ENCODE measurements at places on chromosomes 7 and 10.
A peak's percentile ranks its signal among the peaks of the same experiment; 100 is the strongest.

- DNase-seq: peak; percentile 72
Observed at GRCh38 chr10:43350156-43350555, 21.3 kb upstream of the FXYD4 start.

DNA sequence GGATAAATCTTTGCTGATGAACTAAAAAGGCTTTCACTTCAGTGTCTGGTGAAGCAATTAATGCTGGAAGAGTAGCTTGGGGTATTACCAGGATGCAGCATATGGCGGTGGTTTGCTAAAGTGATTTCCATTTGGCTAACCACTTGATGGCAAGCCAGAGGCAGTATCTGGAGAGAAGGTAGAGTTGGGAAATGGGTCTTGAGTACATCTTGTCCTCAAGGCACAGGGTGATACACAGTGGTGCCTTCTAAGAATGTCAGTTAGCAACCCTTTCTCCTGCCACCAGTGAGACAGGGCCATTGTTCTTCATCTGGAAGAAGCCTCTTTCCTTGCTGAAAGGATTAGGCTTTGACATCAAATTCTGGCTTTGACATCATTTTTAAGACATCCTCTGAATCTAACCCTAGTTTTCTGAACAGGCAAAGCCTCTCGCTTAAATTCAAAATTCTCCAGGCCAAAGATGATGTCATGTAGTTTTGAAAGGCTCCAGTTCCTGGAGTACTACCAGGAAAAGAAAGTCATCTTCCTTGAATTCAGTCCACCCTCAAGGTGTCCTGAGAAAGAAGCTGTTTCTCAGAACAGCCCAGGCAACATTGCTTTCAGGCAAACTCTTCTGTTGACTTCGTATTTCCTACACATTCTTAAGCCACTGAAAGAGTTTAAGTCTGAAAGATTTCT is 162.4 kb downstream of the ARID5B start:
- no peak for DNase-seq

DNA sequence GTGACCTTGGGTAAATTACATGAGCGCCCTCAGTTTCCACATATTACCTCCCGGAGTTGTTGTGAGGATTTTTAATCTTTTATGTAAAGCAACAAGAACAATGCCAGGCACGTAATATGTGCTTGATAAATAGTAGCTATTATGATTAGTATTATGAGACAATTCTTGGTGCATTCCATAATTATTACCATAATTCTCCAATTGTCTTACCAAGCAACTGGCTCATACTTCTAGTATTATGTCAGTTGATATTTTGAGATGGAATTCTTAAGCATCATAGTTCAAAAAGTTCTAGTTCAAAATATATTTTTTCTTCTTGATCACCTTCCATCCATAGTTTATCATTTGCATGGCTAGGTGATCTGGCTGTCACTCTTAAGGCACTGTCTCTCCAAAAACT is 259.0 kb downstream of the BBS9 start:
- no peak for DNase-seq

GRCh38 chr7:15628876-15629275 is 57.6 kb downstream of the MEOX2 start:
- no peak for DNase-seq

DNA sequence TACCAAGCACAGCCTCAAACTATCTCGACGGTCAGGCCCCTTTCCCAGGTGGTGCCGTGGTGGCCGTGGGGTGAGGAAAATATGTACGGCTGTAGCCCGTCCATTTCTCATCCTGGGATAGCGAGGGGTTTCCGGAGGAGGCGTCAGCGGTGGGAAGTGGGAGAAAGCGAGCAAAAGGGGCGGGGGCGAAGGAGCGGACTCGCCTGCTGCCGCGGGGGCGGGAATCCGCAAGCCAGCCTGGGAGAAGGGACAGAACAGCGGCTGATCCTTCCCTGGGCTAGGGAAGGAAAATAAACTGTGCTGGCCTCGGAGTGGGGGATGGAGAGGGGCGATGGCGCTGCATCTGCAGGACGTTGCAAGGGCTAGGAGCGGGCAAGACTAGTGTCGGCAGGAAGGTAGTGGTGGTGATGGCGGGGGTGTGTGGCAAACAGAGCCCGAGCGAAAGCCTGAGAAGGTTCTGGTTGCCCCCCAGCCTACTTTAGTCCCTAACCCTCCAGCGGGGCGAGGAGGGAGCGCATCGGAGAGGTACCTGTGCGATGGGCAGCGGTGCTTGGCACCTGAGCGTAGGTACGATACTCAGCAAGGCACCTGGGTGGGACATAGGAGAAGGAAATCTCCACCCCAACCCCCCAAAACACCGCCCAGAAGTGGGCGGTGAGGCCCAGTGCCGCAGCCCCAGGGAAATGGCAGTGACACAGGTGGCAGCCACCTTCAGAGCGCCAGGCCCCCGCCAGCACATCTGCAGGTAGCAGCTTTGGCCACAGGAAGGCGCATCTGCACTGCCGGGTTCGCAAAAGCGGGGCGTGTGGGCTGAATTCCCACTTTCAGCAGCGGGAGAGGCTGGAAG is 49.9 kb upstream of the STEAP1B start:
- DNase-seq: no peak

GRCh38 chr10:70164163-70164562 is 6.2 kb downstream of the SAR1A start:
- no peak for DNase-seq

DNA sequence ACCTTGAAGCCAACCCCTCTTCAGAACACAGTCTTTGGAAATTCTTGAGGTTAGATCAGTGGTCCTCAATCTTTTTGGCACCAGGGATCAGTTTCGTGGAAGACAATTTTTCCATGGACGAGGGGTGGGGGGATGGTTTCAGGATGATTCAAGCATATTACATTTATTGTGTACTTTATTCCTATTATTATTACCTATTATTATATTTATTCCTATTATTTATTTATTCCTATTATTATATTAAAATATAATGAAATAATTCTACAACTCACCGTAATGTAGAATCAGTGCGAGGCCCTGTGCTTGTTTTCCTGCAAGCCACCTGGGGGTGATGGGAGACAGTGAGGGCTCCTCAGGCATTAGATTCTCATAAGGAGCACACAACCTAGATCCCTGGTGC is 17.9 kb downstream of the CAMK1D start:
- DNase-seq: no peak

DNA sequence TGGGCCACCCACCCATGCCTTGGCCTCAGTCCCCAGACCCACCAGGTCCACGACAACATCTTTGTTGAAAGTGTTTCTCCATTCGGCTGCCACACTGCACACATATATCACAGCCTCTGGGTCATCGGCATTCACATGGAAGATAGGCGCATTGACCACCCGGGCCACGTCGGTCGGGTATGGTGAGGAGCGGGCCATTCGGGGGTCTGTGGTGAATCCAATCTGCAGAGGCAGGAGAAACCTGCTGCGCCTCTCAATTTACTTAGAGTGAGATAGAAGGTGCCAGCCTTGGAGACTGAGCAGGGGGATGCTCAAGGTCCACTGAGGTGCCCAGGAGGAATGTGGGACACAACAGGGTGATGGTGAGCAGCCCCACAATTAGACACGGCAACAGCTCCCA is 16.4 kb downstream of the OGDHL start:
- DNase-seq: no peak

GRCh38 chr7:100024020-100024619 is 8.7 kb downstream of the ZKSCAN1 start:
- no peak for DNase-seq

DNA sequence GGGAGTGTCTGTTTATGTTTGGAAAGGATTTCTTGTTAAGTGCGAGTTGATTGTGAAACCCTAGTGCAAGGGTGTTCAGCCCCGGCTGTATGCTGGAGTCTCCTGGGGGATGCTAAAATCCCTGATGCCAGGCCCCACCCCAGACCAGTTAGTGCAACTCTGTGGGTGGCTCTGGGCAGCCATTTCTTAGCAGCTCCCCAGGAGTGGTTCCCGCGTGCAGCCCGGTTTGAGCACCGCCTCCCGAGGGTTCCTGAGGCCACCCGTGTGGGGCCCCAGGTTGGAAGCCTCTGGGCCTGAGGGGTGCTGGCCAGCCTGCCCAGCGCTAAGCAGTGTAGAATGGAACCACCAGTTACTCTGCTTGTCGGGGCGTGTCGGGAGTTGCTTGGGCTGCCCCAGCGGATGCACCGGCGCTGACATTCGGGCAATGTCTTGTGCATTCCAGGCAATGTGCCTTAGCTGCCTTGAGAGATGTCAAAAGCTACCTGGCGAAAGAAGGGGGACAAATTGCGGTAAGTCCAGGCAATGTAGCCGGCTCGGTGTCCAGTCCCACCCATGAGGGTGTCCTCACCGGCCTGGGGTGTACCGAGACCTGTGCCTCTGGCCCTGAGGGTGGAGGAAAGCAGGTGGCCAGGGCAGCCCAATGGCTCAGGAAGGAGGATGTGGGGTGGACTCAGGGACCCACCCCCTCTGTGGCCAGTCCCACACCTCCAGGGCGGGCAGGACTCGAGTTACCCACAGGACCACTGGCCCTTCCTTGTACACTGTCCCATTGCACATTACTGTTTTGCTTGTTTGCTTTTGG is 13.2 kb downstream of the PFKFB3 start:
- DNase-seq: no peak

DNA sequence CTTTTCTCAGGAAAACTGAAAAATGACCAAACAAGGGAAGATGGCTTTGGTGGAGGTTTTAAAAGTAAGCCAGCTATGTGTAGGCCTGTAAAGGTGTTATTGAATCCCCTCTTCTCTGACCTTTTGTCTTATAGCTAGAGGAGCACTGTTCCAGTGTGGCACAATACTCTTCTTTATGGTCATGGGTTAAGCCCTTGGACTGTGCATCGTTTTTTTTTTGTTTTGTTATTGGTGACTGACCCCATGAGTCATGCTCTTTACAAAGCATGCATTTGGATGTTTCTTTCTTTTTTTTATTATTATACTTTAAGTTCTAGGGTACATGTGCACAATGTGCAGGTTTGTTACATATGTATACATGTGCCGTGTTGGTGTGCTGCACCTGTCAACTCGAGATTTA is 19.6 kb upstream of the FAM25A start:
- no peak for DNase-seq

DNA sequence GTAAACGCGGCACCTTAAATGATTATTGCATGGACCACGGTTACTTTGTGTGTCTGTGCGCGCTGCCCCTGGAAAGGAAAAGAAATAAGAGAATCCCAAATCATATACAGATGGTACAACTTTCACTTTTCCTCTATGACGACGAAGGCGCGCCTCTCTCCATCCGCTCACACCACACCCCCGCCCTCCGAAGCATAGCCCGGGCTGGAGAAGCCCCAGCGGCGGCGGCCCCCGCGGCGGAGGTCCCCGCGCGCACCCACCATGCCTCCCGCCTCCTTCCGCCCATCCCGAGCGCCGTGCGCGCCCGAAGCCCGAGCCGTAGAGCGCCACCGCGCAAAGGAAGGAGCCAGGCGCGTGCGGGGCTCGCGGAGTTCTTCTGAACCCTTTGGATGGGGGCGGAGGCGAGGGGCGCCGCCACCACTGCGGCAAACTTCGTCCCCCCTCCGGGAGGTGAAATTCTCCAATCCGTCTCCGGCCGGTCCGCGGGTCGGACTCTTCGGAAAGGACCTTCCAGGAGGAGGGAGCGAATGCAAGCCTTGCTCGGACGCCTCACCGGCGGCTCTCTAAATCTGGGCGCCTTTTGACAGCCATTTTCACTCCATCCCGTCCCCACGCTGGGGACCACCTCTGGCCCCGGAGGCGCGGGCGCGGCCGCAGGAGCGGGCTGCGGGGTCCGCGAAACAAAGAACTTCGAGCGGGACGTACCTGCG is 588 bp downstream of the GLI3 start:
- peak; percentile 57 for DNase-seq

DNA sequence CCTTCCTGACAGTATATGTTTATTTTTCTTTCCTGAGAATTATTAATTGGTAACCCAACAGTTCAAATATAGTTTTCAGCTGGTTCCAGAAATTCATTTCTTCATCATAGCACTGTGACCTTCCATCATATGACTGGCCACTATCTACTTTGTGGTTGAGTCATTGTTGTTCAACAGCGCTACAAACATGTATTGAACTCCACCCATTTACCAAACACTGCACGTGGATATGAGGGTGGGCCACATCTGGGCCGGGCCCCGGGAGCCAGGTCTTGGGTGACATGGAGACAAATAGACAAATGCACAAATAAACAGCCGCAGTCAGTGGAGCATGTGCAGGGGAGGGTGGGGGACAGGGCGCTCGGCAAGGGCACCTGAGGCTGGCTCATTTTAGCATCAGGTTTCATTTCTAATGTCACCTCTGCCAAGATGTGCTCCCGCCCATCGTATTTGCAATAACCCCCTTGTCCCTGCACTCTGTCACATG is 24.0 kb upstream of the EEPD1 start:
- no peak for DNase-seq

DNA sequence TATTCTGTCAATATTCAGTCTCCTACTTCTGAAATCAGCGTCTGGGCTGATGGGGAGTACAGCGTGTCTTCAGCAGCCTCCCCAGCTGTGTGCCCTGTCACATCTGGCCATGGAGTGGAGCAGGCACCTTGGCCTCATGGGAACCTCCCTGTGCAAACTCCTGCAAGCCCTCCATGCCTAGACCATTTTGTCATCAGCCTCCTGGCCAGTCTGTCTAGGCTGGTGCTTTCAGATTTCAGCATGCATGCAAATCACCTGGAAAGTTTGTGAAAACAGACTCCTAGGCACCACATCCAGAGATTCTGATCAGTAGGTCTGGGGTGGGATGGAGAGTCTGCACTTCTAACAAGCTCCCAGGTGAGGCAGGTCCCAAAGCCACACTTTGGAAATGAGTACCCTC is 26.2 kb upstream of the CCSER2 start:
- no peak for DNase-seq

DNA sequence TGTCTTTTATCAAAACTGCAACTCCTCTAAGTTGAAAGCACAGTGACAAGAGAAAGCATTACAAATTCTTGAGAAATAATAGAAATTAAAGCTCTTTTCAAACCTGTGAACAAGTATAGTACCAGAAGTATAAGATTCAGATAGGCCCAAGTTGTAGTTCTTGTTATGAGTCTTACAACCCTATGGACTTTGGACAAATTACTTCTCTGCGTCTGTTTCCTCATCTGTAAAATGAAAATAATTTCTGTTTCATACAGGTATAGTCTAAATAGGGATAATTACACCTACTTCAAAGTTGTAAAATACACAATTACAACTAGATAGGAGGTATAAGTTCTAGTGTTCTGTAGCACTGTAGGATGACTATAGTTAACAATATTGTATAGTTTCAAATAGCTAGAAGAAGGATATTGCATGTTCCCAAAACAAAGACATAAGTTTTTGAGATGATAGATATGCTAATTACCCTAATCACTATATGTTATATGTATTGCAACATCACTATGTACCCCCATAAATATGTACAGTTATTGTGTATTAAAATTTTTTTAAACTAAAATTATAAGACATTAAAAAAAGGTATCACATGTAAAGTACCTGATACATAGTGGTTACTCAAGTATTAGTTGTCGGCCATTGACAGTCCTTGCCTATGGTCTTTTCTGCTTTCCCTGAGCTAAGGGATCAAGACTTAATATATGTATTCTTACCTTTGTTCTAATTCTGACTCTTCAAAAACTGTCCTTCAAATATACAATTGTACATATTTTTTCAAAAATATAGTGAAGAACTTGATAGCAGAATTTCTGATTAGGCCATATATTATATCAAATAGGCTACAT is 1.8 kb upstream of the WASL start:
- DNase-seq: no peak

- DNase-seq: no peak
Observed at GRCh38 chr7:150332852-150333635, 8.4 kb downstream of the RARRES2 start.

Data from ureter (tissue), 1 donor.